ENCODE measurements at places on chromosomes 3 and 15.

DNA sequence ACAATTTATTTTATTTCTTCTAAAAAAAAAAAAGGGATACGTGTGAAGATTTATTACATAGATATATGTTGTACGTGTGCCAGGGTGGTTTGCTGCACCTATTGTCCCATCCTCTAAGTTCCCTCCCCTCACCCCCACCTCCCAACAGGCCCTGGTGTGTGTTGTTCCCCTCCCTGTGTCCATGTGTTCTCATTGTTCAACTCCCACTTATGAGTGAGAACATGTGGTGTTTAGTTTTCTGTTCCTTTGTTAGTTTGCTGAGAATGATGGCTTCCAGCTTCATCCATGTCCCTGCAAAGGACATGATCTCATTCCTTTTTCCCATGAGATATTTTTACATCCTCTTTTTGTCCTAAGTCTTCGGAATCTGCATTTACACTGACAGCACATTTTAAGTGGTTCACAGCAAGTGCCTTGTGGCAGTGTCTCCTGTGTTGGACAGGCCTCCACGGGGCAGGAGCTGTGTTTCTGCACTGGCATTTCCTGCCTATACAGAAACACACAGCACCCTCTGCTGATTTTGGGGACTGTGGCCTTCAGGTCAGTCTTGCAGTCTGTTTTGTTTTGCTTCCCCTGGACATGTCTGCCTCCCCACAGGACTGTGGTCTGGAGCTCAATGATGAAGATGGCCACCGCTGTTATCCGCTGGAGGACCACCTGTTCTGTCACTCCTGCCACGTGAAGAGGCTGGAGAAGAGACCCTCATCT lies 12.7 kb upstream of the SACM1L start:
- DNase-seq: no peak

DNA sequence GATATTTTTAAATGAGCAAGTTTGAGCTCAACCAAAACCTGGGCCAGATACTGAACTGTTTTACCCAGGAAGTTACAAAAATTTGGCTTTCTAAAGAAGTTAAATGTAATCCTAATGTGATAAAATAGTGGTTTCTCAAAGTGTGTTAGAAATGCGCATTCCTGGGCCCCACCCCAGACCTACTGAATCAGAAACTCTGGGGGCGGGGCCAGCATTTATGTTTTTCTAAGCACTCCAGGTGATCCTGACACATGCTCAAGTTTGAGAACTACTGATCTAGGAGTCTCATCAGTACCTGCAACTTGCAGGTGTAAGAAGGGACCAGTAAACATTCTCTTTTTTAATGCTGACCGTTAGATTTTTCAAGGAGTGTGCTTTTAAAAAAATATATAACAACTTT lies 190.6 kb downstream of the VPS13C start:
- DNase-seq: no peak

DNA sequence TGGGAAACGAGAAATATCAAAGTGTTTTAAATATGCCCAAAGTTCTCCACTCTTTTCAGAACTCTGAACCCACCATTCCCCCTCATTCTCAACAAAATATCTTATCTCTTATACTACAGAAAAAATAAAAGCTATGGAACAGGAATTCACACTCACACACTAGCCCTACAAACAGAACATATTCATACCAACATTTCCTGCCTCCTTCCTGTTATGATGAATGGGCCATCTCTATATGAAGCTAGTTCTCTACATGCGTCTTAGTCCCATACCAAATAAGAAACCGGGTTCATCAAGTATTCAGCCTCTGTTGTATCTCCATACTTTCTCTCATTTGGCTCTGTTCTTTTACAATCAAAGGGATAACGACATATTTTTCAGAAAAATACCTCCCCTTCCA lies 72.6 kb downstream of the PLSCR2 start:
- DNase-seq: no peak

DNA sequence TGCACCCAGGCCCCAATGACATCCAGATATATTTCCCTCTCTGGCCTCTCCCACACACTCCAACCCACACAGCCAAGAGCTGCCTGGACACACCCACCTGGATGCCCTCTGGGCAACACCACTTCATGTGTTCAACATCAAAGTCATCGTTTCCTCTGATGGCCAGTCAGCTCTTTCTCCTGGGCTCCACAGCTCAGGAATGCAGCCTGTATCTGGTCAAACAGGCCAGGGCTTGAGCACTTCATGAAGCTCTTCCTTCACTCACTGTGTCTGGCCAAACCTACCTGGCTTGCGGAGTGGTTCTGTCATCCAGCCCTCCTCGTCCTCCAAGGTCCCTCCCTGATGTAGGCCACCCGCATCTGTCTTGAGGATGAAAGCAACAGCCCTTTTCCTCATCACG lies 35.8 kb upstream of the SLC6A11 start:
- DNase-seq: no peak

DNA sequence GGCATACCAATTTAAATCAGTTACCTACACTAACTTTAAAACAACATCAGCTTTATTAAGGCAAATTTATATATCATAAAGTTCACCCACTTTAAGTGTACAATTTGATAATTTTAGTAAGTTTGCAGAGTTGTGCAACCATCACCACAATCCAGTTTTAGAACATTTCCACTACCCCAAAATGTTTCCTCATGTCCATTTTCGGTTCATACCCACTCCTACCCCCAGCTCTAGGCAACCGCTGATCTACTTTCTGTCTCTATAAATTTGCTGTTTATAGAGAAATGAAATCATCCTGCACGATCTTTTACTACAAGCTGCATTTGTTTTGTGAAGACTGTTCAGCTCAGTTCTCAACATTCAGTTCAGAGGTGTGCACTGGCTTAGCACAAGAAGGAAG lies 31.5 kb upstream of the FAM81A start:
- DNase-seq: no peak

DNA sequence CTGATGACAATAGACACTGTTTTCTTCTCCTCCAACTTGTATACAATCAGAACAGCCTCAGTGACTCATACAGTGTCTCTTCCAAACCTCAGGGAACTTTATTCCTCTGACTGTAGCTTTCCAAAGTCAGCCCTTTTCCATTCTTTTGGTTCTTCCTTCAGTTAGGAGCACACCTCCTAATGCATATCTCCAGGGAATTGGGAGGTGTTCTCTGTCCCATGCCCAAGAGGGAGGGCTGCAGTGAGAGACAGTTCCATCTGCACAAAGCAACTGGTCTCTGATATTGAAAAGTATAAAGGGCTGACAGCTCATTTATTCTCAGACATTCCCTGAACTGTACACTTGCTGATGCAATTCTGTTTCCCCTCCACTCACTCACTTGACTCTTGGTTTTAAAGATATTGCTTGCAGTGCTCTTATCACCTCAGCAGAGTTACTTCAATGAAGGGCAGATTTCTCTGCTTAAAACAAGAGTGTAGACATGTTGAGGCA lies 337.8 kb upstream of the TBC1D5 start:
- no peak for DNase-seq

DNA sequence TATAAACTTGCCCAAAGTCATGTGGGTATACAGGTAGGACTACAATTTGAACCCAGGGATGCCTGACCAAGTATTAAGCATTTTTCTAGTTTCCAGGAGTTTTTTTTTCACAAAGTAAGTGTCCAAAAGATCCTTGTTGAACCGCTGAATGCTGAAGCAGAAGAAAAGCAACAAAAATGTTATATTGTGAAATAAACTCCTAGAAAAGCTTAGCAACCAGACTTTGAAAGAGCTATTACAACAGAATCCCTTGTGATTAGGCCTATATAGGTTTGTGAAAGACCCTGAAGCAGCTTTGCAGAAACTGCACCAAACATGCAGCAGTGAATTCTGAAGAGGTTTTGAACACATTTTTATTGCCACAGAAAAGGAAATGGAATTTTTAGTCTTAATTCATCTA lies 236.8 kb downstream of the TUSC7 start:
- DNase-seq: no peak

GRCh38 chr3:180275176-180275575 lies 238.4 kb upstream of the PEX5L start:
- no peak for DNase-seq

DNA sequence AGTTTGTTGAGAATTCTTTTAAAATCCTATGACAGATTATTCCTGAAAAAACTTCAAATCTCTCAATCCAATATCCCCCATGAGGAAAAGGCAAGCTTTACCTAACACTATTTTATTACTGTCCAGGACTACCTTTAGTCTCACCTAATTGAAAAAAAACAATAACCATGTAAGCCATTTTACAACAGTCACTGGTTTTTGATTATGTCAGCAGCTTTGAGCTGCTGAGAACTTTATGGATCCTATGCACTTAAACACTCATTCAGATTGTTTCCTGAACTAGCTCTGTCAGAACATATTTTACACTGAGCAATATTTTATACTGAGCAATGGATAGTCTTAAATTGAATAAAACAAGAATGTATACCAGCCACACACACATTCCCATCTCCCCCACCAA lies 79.9 kb downstream of the ZBBX start:
- no peak for DNase-seq

DNA sequence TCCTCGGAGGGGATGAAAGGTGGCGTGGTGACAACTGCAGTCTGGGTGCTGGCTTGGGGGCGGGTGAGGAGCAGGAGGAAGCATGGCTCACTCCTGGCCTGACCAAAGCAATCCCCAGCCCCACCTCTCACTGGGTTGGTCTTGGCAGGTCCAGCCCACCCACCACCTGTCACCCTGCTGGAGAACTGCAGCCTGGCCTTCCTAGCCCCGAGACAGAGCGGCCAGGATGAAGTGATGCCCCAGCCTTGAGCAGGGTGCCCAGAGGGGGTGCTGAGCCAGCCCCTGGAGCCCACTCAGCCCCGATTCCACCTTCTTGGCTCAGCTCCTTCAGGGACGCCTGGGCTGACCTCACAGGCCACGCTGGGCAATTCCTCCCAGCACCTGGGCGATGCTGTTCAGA lies 89.9 kb downstream of the IQSEC1 start:
- DNase-seq: no peak

DNA sequence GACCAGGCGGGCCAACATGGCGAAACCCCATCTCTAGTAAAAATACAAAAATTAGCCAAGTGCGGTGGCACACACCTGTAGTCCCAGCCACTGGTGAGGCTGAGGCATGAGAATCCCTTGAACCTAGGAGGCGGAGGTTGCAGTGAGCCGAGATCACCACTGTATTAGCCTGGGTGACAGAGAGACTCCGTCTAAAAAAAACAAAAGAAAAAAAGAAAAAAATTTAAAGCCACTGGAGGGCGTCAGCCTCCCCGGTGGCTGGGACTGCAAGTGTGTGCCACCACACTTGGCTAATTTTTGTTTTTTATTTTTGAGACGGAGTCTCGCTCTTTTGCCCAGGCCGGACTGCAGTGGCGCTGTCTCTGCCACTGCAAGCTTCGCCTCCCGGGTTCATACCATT lies 7.9 kb downstream of the RTF1 start:
- DNase-seq: no peak

DNA sequence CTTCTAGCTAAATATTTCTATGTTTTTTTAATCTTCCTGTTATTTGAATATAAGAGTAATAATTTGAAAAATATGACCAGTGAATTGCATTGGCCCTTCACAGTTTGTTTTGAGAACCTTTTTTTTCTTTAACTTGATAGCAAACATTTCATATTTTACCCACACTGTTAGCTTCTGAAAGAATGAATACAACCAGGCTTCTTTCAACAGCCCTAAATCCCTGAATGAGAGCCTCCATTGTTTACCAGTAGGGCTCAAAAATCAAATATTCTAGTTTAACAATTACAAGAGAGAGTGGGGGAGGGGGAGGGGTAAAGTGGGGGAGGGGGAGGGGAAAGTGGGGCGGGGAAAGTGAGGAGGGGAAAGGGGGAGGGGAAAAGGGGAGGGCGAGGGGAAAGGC lies 14.5 kb upstream of the TOP2B start:
- no peak for DNase-seq

DNA sequence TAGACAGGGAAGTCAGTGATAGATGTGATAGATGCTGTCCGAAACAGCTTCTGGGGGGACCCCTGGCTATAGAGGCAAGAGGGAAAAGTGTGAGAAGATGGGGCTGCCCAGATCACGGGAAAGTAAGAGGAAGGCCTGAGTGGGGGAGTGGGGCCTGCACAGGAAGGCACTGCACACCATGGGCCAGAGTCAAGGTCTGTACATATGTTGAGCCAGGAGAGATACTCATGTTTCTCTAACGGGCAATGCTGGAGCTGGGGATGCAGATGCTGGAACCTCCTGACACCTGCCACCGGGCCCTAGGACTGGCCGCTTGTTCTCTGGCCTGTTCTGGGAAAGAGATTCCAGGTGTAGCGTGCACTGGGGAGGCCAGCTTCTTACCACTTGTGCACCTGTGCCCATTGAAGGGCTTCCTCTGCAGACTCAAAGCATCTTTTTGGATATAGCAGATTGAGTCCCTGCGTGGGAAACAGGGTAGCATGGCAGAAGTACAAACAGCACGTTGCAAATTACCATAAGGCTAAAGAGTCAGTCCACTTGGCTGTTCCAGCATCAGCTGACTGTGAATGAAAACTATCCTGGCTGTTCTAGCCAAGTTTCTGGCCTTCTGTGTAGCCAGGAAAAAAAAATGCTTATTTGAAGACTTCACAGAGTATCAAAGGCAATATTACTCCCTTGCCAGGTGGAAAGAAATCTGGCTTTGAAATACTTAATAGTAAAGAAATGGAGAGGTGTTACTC lies 77.1 kb upstream of the GSK3B start:
- DNase-seq: peak; percentile 48

- peak; percentile 36 for DNase-seq
Measured at GRCh38 chr3:123286308-123287023, 84.7 kb downstream of the SEC22A start.

GRCh38 chr3:99910752-99911290 lies 93.2 kb downstream of the CMSS1 start:
- DNase-seq: peak; percentile 57

DNA sequence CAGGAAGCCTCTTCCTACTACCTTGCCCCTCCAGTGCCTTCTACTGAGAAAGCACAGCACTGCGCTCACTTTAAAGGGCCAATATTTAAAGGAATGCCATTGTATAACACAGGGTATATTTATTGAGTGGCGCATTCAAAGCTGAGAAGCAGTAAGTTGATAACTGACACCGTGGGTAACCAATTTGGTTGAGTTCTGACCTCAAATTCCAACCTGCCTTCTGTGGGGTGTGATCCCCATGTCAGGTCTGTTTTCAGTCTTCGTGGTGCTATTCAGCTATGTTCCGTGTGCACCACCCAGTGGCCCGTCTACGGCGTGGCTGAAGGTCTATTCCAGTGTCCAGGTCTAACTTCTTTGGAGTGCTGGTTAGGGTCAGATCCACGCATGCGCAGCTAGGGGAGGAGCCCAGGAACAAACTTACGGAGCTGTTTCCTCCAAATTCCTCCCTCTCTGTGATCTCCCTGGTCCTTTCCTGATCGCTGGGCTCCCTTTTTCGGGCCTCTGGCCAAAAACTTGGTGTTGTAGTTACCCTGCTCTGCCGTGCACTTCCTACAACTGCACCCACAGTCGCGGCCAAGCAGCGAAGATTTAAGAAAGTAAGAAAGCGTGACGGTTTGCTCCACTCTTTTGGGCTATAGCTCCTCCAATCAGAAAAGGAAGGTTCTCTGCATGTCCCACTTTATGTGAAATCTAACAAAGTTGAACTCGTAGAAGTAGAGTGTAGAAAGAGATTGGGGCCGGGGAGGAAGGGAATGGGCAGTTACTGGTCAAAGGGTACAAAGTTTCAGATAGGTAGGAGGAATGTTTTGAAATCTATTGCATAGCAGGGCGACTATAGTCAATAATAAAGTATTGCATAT lies 7.7 kb downstream of the LRRC2 start:
- peak; percentile 42 for DNase-seq
